ENCODE measurements at places on chromosomes 6 and 20. TPM values are rescaled to one million over a fixed set of nuclear protein-coding genes. Genes with fewer than 3 reads are reported as not detected.

Gene RBL1
- 7.8 TPM for total RNA-seq

Gene OOEP
- not detected for total RNA-seq

Gene RIN2
- 100 TPM for total RNA-seq

Gene DNMT3B
- total RNA-seq, result 2.6 TPM

Gene THBS2
- 260 TPM for total RNA-seq

Measured in endothelial cell of coronary artery (primary cell).